ENCODE measurements at places on chromosomes 7 and 10.
A peak's percentile ranks its signal among the peaks of the same experiment; 100 is the strongest.

DNA sequence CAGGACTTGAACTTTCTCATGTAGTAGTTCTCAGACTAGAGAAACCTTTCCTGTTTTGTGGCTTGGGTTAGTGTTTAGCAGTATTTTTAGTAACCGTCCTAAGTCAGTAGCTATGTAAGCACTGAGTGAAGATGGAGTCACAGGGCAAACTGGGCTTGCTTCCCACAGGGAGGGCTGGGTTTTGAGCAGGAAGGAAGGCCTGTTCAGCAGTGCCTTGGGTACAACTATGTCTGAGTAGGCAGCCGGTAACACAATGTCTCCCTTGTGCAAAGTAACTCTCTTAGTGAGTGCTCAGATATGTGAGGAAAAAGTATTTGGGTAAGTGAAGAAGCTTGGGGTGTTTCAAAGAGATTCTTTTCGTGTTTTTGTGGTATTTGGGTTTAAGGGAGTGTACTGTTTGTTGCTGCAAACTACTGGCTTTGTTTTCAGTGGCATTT, 96.4 kb downstream of the CCSER2 start:
- DNase-seq, result no peak

DNA sequence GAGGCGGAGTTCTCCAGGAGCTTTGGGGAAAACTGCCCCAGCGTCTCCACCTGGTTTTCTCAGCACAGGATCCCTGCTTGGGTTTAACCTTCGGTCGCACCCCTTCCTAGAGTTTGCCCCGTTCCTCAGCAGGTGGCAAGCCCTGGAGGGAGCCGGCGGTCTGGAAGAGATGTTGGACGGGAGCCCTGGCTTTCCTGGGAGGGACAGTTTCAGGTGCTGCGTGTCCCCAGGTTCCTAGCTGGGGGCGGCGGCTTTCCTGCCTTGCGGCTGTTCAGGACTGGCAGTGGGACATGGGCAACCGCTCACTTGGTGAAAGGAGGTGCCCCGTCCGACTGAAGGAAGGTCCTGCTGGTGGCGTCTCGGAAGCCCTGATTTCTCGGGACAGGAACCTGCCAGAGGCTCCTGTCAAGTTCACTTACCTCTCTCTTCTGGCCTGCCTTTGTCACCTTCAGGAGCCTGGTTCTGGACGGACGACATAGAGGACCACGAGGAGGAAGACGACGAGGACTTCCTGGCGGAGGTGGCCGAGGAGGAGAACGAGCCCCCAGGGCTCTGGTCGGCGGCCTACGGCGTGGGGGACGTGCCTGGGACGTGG, 14.8 kb downstream of the ZNF316 start:
- no peak for DNase-seq

GRCh38 chr10:105188737-105189462, 547.8 kb downstream of the SORCS3 start:
- DNase-seq, result no peak

- no peak for DNase-seq
Observed at GRCh38 chr10:28790146-28790545, 112.8 kb downstream of the BAMBI start.

- no peak for DNase-seq
Observed at GRCh38 chr10:85575441-85575840, 791.2 kb downstream of the GRID1 start.

- DNase-seq, result no peak
Observed at GRCh38 chr7:68280931-68281330, 1284.3 kb downstream of the TYW1 start.

DNA sequence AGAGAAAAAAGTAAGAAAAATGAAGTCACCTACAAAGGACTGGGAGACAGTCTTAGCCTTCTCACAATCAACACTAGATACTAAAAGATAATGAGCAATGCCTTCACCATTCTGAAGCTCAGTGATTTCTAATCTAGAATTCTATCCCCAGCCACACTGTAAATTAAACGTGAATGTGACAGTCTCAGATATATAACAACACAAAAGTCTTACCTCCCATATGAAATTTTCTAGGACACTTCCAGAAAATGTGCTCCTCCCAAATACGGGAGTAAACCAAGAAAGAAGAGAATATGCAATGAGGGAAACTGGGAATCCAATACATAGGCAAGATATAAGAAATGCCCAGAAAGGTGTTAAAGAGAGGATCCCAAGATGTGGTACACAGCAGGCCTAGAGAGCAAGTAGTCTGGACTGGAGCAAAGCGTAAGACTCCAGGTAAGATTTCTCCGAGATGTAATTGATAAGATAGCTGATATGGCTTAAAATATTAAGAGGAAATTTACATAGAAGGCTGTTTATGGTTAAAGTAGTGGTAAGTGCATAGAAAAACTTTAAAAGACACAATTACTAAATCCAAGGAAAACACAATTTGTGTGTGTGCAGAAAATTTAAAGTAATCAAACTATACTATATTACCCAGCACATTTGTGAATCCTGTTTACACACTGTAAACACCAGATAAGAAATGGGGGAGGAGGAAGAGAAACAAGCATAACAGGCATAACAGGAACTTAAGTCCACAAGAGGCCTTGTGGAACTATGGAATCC, 44.1 kb downstream of the SGMS1 start:
- no peak for DNase-seq

DNA sequence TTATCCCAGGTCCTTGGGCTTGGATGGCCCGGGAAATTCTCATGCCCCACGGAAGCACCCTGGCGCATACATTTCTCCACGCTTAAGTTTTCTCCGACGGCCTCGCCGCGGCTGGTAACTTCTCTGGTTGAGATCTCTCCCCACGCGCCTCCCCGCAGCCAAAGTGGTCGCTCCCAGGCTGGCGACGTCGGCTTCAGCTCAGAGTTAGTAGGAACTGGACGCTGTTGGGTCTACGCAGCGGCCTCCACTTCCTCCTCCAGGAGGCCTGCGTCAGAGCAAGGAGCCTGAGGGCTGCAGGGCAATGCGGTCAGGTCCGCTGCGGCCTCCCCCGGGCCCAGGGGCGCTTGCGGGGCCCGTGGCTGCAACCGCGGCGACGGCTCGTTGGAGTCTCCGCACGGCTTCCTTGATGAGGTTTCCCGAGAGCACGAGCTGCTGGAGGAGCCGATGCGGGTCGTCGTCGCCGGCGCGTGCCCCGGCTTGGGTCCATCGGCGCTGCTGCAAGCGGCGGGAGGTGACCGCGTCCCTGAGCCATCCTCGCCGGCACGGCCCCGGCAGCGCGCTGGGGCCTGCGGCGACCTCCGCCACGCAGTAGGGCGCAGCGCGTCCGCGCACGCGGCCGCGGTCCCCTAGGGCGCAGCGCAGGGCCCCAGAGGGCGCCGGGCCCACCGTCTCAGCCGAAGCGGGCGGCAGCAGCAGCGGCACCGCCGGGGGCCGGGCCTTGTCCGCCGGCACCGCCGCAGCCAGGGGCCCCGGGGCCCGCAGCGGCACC, 744 bp downstream of the FRAT2 start:
- DNase-seq, result no peak

DNA sequence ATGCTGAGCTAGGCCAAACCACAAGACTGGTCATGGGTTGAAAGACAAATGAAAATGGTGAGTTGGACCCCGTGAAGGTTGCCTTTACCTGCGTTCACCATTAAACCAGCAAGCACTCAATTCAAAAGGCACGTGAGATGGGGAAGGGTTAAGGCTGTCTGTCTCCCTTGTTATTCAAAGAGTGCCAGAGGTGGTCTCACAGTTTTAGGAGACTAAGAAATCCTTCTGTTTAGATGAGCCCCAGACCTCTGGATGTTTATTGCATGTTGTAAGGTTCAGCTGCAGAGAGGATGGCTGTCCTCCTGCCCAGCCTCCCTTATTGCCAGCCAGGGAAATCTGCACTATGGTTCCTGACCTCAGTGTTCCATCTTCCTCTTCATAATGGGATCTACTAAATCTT, 498.0 kb upstream of the CELF2 start:
- no peak for DNase-seq

- DNase-seq, result no peak
Observed at GRCh38 chr10:110932505-110933180, 13.2 kb downstream of the SHOC2 start.

DNA sequence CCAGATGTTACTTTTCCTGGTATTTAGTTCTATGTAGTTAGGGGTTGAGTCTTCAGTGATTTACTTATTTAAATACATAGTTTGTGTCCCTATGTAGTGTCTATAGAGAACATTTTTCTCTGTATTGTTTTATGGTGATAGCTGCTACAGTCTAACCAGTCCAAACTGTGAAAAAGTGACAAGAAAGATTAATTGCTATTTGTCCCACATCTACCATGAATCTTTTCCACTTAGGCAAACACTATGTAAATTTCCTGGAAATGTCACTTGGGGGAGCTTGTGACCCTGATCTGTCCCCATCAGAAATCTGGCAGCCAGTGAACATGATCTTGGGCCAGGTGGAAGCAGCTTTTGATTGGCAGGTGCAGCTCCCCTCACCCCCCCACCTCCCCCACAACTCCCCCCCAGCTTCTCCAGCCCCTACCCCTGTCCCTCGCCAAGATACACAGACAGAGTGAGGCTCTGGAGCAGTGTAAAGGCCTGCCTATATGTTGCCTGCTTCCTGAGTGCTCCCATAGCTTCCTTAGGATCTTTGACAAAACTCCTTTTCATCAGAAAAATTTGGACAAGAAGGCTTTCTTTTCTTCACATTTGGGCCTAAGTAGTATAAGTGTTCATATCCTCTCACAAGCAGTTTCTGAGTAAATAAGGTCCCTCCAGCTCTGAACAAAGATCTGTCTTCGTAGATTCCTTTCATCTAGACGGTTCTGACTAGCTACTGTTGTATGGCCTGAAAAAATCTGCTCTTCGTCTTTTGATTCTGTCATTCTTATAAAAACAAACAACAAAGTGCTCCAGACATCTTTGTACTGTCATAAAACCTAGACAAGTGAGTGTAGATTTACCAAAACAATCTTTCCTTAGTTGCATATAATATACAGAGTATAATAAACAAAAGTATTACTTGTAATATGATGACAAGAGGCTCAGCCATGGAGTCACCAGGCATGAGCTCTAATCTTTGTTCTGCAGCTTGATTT, 31.5 kb upstream of the SLC13A1 start:
- DNase-seq, result no peak

DNA sequence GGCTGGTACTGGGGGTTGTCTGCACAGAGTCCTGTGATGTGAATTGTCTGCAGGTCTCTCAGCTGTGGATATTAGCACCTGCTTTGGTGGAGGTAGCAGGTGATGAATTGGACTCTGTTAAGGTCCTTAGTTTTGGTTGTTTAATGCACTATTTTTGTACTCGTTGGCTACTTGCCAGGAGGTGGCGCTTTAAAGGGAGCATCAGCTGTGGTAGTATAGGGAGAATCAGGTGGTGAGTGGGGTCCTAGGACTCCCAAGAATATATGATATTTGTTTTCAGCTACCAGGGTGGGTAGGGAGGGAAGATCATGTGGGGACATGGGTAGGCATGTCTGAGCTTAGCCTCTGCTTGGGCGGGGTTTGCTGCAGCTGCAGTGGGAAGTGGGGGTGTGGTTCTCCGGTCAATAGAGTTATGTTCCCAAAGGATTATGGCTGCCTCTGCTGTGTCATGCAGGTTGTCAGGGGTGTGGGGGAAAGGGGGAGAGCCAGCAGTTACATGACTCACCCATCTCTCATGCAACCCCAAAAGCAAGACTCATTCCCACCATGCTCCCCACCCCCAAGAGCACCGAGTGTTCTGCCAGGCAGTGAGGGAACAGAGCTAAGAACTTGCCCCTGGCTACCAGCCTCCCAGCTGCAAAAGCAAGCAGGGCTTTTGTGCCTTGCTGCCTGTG, 53.7 kb upstream of the ZNF273 start:
- DNase-seq, result no peak

GRCh38 chr10:132961787-132962622, 19.6 kb upstream of the CFAP46 start:
- DNase-seq, result peak; percentile 13

DNA sequence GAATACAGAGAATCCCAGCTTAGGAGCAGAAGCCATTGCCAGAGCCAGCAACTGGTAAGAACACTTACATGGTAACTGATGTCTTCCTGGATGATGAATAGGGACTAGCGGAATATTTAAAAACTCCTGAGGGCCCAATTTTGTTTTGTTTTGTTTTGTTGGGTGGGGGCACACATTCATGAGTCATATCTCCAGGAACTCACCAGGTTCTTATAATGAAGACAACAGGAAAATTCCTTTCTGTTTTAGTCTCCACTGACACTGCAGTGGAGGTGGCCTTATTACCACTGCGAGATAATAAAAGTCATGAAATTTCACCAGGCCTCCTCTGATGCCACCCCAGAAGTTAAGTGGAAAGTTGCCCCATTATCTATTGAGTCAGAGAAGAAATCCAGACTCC, 6.6 kb upstream of the CUZD1 start:
- no peak for DNase-seq

DNA sequence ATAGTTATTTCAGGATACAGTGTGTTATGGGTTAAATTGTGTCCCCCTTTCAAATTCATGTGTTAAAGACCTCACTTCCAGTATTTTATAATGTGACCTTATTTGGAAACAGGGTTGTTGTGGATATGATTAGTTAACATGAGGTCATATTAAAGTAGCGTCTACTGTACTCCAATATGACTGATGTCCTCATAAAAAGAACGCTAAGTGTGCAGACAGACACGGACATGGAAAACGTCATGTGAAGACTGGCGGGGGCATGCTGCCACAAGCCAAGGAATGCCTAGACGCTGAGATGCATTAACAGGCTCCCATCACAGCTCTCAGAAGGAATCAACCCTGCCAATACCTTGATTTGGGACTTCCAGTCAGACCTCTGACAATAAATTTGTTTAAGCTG, 1.5 kb upstream of the WDR37 start:
- DNase-seq, result no peak

DNA sequence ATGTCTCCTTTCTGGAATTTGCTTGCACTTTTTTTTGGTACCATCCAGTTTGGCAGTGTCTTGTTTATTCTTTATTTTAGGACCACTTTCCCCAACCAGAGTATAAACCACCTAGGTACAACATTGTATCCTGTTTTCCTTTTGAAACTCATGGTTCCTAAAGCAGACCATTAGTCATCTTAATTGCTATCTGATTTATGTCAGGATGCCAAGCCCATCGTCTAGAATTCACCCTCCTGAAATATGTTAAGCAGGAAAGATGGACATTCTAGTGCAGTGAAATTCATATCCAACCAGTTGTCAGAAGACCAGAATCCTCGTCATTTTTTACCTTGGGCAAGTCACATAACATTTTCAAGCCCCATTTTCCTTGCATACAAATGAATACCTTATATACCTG, 223.6 kb upstream of the KMT2E start:
- DNase-seq, result no peak

DNA sequence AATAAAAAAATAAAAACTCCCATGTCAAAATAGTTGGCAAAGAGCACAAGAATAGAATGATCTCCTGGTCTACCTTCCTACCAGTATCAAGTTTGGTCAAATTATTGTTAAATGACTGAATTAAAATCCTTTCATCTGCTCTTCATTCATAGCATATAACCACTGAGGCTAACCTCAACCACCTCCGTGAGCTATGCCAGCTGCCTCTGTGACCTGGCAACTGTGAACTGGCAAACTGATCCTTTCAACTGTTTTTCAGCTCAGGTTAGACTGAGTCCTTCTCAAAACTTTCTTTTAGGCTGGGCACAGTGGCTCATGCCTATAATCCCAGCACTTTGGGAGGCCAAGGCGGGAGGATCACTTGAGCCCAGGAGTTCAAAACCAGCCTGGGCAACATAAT, 36.1 kb downstream of the NUDCD3 start:
- no peak for DNase-seq

- DNase-seq, result no peak
Observed at GRCh38 chr10:123389520-123389919, 235.3 kb downstream of the BUB3 start.
